Cardiac septum (tissue), 1 donor: ENCODE measurements at places on chromosomes 5 and 9.

DNA sequence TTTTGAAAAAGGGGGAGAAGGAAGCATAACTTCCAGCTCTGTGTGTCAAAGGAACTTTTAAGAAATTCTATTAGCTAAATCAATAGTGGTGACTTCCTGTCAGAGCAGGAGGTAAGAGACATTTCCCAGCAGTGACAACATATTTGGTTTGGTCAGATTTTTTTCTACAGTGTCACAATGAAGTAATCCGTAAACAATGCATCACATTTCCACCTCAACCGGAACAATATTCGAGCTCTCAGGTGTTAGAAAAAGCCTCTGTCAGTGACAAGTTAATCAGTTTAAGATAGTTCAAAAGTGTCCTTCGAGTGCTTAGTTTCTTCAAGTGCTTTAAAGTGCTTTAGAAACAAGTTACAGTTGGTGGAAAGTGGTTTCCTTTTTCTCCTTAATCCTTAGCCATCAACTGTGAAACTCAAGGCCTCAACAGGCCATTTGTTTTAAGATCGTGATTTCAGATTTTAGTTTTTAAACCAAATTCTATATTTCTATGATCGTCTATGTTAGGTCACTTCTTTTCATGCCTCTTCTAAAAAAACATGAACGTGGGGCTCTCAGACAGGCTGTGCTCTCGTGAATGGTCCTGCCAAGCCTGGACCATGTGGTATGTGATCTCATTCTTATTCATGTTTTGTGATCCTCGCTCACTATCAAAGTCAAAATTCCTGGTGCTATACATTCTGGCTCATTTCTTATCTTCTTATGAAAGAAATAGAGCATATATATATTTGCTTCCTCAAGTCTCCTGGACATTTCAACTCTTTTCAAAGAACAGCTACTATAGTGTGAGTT is 181.9 kb upstream of the HMHB1 start:
- DNase-seq, result no peak

DNA sequence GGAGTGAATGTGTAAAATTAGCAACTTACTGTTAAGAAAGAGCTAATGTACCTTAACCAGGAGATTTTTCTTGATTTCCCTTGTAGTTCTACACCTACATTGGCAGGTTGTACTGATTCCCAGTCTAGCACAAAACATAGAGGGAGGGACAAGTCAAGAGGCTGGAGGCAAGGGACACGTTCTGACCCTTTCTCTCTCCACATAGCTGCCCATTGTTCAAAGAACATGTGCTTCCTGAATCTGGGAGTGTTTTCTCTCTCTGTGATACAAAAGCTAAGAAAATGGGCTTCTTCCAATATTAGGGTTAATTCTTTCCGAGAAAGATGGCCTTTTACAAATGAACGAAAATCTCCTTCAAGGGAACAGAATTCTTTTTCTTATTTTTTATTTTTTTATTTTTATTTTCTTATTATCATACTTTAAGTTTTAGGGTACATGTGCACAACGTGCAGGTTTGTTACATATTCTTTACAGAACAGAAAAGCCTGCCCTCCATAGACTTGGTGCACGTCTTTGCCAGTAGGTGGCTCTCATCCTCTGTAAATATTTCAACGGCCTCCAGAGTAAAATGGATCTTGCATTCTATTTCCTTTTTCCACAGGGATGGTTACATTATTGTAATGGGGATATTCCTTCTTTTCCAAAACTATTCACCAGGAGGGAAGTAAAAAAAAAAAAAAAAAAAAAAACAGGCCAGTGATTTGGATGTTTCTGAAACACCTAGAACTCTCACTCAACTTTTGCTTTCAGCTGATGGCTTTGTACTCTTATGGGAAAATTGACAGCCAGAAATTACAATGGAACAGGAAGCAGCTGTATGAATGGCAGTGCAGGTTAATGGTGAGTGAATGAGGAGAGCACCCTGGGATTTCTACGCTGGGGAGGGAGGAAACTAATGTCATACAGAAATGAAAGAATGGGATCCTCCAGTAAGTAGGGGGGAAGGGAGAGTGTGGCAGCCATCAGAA is 13.1 kb upstream of the IFNA5 start:
- no peak for DNase-seq

GRCh38 chr9:37776328-37776727 is 8.5 kb downstream of the EXOSC3 start:
- no peak for DNase-seq

- DNase-seq, result no peak
These were observed 35.4 kb upstream of the SLC2A8 start for GRCh38 chr9:127361561-127361960.

DNA sequence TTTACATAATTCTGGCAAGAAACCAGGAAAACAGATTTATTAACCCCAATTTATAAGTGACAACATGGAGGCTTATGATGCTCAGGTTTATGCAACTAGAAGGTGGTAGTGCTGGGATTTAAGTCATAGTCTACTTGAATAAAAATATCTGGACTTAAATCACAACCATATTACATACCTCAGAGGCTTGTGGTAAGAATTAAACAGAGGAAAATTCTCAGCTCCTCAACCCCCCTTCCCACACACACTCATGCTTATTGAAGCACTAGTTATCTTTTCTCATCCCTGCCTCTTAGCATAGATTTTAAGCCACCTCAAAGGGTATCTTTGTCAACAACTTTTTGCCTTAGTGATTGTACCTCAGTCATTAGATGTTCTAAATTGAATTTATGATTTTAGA is 731.0 kb downstream of the PRELID2 start:
- DNase-seq, result no peak

DNA sequence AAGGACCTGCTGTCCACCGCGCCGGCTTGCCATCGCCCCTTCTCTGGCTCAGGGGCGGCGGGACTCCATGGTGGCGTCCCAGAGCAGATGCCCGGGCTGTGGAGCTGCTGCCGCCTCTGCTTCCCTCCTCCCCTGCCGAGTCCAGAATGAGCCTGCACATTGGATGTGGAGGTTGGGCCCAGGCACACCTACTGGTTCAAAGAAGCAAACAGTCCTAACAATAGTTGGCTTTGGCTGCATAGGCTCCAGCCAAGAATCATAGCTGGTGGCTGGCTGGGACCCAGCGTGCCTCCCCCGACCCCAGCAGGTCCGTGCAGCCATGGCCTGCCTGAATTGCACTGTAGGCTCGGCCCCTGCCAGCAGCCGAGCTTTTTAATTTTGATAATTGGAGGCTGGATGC is 25.8 kb downstream of the ADAMTSL2 start:
- no peak for DNase-seq

GRCh38 chr5:4553130-4553529 is 587.0 kb upstream of the ADAMTS16 start:
- DNase-seq, result no peak

- no peak for DNase-seq
These were observed 4.1 kb upstream of the RAPGEF6 start for GRCh38 chr5:131639148-131639547.

GRCh38 chr9:8156346-8156745 is 356.8 kb upstream of the DMAC1 start:
- DNase-seq, result no peak

DNA sequence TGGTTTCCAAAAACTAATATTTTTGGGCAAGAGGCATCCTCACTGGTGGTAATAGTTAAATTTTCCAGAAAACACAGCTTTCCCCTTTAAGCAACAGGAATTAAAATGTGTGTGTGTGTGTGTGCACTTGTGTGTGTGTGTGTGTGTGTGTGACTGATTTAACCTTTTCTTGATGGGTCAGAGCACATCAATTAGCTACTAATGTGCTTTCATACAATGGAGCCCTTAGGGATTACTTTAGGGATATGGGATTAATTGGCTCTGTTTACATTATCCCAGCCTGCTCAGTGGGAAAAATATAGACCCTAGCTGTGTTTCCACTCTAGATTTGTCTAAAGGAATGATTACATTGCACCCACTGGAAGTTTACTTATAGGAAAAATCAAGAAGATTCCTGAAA is 6.5 kb downstream of the PLCXD3 start:
- DNase-seq, result no peak

- DNase-seq, result peak; percentile 75
These were observed 164.5 kb upstream of the PHYKPL start for GRCh38 chr5:178396796-178397720.

- no peak for DNase-seq
These were observed 64.6 kb downstream of the SH3TC2 start for GRCh38 chr5:148998174-148998797.

DNA sequence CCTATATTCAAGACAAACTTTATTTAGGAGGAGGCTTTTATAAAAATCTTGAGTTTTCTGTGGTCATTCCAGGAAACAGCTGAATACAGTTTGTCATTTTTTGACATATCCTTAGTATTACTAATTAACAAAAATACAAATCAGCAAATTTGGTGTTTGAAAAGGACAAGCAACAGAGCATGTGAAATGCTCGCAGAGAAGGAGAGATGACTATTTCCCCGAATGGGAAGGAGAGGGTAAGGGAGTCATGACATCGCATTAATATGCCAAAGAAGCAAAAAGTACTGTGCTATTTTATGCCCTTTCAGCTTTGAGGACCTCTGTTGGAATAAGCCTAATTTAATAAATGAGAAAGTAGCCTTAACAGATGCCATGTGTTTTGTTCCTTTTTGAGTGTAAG is 1.8 kb downstream of the SMIM15 start:
- no peak for DNase-seq

- DNase-seq, result no peak
These were observed 46.5 kb downstream of the MRPS27 start for GRCh38 chr5:72273547-72273946.

- DNase-seq, result no peak
These were observed 7.9 kb upstream of the CNTRL start for GRCh38 chr9:121066850-121067249.

DNA sequence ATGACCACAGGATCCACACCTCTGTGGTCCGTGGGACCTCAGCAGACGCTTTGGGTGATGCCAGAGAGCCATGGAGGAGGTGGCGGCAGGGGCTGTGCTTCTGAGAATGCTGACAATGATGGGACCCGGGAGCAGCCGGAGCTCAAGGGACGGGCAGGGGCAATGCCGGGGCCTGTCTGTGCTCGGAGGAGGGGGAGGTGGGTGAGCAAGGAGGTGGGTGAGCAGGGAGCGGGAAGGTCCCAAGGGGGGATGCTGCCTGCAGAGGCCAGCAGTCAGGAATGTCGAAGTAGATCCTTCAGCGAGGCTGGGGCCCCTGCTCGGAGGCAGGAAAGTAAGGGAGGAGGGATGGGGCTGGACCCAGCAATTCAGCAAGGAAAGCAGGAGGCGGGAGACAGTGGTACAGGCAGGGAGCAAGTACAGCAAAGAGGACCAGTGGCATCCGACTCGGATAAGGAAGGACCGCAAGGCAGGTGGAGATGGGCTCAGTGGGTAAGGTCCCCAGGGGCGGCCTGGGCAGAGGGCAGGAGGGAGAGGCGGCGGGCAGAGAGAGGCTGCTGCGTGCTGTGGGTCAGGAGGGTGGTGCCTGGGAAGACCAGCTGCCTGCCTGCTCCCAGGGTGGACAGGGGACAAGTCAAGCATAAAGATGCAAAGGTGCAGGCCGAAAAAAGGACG is 49.0 kb downstream of the ADAMTS2 start:
- peak; percentile 65 for DNase-seq

DNA sequence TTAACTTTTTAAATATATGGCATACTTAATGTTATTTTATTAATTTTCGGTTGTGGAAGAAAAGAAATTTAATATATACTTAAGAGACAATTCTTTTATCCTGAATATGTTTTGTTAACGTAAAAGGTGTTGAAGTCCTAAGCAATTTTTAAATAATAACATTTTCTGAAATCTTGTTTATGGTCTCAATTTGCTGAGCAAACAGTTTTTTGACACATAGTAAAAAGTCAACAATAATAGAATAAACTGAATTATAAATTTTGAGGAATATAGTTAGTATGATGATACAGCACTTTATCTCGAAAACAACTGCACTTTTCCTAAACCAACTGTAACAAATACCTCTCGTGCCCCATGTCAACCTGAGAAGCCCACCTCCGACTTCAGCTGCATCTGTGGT is 229.8 kb upstream of the TARS1 start:
- no peak for DNase-seq

GRCh38 chr9:72497447-72498046 is 23.9 kb upstream of the TMC1 start:
- no peak for DNase-seq

DNA sequence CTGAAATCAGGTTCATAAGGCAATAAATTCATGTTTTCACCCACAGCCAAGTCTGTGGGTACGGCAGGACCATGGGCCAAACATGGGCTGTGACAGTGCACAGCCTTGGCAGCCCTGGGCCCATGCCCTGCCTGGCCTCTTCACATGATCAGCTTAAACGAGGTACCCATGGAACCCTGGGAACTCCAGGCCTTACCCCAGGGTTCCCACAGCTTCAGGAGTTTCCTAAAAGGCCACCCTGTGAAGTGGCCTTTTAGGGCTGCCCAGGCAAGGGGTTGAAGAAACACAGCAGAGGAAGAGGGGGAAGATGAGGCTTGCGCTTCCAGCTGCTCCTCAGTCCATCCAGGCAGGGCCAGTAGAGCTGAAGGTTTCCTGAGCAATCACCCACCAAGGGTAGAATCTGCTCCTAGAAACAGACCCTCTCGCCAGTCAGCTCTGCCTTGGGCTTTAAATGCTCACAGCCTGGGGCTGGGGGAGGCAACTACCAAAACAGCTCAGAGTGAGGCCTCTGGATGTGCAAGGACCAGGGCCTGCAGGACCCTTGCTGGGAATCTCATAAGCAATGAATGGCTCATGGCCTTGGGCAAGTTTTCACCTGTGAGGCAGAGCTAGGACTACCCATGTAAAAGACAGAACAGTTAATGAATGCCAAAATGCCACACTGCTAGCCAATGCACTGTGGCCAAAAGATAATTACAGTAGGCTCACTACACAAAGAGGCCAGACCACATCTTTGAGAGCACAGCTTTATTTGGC is 79.3 kb upstream of the LRRTM2 start:
- DNase-seq, result no peak
